Iris pigment epithelial cell (primary cell): ENCODE measurements at places on chromosomes 3 and 15.

DNA sequence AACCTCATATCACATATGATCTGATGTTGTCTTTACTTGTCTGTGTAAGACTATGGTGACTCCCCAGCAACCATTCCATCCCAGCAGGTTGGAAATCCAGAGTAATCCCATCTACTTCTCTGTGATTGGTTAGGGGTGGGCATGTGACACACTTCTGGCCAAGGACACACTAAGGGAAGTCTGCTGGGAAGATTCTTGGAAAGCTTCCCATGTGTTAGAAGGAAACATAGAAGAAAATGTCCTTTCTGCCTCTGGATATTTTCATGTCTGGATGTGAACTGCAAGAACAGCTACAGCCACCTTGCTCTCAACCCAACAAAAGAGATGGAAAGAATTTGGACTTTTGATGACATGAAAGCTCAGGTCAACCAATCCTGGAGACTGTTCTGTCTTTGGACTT, 2.6 kb upstream of the UBE2Q2 start:
- DNase-seq: peak; percentile 62

GRCh38 chr3:37198996-37199395, 24.6 kb upstream of the LRRFIP2 start:
- DNase-seq: peak; percentile 57

DNA sequence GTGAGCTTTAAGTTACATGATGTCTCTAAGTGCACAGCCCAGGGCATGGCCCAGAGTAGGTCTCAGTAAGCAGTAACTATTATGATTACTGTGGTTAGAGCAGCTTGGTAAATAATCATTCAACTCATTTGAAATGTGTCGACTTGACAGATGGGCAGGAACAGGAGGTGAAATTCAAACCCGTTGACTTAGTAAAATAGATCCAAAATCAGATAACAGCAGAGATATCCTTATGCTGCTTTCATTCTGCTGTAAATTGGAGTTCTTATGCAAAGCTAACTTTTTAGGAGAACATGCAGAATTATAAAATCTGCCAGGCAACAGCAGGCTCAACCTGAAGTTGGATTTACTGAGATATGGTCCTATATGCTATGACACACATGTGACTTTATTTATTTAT, 118.7 kb upstream of the KLHL25 start:
- no peak for DNase-seq

GRCh38 chr3:55362210-55362960, 124.7 kb downstream of the WNT5A start:
- peak; percentile 55 for DNase-seq

GRCh38 chr15:52021128-52021671, 2.2 kb downstream of the MAPK6 start:
- DNase-seq: peak; percentile 97

- no peak for DNase-seq
These were observed 245.2 kb downstream of the EFHB start for GRCh38 chr3:19688767-19689166.

GRCh38 chr3:46089237-46090011, 62.1 kb upstream of the XCR1 start:
- peak; percentile 93 for DNase-seq

- DNase-seq: no peak
These were observed 211.2 kb upstream of the CFAP20DC start for GRCh38 chr3:59261009-59261408.

GRCh38 chr3:48276911-48277641, 36.2 kb downstream of the ZNF589 start:
- DNase-seq: no peak

DNA sequence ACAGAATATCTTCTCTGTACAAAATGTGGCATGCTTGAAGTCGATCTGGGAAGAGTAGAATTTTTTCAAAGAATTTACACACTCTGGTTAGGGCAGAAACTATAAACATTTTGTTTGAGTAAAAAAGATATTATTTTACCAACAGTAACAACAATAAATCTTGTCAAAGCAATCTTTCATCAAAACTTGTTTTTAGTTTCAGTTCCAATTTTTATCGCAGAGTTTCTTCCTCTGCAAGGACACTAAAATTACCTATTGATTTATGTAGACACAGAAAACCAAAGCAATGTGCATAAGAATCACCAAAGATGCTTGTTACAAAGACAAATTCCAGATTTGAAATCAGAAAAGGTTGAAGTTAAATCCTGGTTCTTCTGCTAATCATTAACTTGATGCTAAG, 61.9 kb downstream of the CGGBP1 start:
- no peak for DNase-seq
